ENCODE measurements at places on chromosomes 12 and 14.

DNA sequence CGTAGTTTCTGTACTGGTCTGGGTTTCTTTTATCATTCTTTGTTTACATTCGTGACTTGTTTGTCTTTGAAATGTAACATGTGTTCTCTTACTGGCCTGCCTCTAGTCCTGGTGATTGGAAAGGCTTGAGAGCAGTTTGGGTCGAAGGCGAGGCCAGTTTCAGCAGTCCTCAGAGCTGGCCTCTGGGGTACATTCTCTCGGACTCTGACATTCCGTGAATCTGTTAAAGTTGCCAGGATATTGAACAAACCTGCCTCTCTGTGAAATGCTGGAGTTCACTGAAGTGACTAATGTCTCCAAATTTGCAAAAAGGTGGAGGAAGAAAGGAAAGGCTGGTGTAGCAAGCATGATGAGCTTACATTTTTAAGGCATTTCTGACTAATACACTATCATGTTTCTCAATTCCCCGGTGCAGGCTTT lies 1.5 kb downstream of the PLEKHA5 start:
- DNase-seq: no peak

GRCh38 chr12:779745-780734 lies 27.7 kb downstream of the WNK1 start:
- DNase-seq: no peak

- DNase-seq: no peak
Measured at GRCh38 chr12:75360920-75361319, 26.4 kb downstream of the GLIPR1L1 start.

- no peak for DNase-seq
Measured at GRCh38 chr12:10094646-10095395, 4.0 kb downstream of the CLEC1A start.

DNA sequence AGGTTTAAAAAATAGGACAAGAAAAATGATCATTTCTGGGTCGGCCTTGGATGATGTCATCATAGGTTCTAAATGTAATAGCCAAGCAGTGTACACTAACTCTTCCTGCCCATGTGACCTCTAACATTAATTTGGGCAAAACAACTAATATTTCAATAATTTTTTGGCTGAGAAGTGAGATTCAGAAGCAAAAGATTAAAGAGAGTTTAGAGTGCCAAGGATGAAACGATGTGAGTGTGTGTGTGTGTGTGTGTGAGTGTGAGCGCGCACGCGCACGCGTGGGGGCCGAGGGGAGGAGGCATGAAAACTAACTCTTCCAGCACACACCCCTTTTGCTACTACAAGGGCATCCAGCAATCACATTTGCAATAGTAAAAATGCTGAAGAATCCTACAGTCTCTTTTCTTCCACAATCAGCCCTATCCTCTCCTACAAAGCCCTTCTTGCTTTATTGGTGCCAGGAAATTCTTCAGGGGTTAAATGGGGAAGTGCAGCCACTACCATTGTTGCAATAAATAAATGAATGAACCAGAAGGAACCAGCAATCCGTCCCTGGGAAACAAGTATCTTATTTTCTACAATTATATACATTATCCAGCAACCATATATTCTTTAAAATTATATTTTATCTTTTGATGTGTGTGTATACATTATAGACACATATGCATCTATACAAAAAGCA lies 52.9 kb downstream of the PEBP1 start:
- DNase-seq: no peak

GRCh38 chr12:109069307-109070271 lies 17.2 kb downstream of the USP30 start:
- DNase-seq: no peak

DNA sequence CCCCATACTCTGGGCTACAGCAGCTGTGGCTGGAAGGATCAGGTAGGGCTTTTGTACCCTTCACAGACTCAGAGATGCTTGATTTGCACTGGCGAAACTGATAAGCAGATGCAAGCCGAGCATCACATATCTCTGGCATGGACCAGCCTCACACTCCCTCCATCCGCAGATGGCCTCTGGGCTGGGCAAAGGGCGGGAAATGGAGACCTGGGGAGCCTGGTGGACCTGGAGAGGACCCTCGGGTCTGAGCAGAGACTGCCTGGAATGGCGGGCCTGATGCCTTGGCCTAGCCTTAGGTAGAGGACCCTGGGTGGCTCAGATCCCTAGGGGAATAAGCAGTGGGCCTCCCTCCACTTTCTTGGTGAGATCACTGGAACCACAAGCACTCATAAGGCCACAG lies 53.2 kb downstream of the GALNT16 start:
- DNase-seq: no peak

DNA sequence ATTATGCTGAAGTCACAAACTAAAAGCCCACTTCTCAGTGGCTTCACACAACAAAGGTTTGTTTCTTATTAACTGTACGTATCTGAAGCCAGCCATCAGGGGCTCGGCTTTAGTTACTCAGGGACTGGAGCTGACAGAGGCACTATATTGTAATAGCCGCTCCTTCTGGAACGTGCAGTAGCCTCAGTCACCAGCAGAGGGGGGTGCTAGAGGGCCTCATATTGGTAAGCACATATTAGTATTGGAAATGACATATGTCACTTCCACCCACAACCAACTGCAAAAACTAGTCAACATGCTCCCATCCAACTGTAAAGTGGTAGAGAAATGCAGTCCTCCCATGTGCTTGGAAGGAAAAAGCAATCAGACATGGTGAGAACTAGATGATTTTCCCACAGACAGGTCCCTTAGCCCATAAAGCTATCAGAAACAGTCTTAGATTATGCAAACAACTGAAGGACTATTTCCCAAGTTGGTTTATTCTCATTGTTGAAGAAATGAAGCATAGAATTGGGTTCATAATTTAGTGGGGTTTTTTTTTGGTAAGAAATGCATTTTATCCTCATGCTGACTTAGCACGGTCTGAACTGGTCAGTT lies 183.6 kb upstream of the G2E3 start:
- peak; percentile 45 for DNase-seq
